ENCODE measurements at places on chromosomes 5 and 9.

DNA sequence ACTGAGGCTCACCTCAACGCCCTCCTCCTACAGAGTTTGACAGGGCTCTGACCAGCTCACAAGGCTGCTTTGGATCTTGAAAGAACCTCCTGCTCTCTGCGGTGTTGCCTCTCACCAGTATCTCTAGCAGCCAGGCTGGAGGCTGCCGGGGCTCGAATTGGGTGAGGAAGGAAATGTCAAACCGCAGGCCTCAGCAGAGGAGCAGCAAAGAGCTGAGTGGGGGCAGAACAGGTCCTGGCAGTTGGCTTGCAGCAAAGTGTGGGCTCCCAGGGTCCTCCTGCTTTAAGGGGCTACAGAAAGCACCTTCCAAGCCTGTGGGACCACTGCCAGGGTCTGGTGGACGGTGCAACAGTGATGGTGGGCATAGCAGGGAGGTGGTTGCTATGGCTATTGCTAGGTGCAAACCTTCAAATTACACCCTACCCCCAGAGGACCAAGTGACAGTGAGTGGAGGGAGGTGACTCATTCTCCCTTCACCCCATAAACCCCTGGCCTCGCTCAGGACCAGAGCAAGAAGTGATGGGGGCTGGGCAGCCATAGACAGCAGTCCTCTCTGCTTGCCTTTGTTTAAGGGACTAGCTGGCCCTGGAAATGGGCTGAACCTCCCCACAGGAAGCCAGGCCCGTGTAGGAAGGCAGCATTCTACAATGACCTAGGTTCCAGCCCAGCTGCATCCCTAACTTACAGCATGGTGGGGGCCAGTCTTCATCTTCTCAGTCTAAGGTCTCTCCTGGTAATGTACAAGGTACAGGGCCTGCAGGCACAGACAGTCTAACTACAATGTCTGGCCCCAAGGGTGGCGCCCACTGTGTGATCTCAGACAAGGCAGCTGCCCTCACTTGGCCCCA lies 18.7 kb downstream of the LCP2 start:
- DNase-seq = no peak

- DNase-seq = no peak
Observed at GRCh38 chr5:71816307-71816706, 97.2 kb downstream of the CARTPT start.

- no peak for DNase-seq
Observed at GRCh38 chr5:157279605-157280239, 13.8 kb downstream of the CYFIP2 start.

DNA sequence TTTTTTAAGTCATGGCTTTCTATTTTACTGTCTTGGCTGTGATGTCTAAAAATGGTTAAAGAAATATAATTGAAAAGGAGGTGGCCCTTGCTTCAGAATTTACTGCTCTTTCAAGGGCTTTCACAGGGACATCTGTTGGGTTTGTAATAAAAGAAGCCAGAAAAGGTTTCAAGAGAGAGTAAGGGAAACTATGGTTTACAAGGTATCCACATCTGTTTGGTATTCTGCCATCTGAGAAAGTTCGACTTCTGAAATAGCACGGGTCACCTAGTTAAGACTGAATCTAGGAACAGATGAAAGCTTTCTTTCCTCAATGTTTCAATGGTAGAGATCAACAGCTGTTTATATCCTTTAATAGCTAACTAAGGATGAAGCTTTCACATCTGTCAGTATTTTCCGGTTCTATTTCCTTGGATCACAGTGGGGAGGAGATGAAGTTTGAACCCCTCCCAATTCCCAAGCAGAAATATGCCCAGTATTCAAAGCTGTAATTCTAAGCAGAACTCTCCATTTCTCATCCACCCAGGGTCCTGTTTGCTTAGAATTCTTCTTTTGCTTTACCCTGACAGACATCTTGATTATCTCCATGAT lies 72.8 kb upstream of the IFNK start:
- no peak for DNase-seq

DNA sequence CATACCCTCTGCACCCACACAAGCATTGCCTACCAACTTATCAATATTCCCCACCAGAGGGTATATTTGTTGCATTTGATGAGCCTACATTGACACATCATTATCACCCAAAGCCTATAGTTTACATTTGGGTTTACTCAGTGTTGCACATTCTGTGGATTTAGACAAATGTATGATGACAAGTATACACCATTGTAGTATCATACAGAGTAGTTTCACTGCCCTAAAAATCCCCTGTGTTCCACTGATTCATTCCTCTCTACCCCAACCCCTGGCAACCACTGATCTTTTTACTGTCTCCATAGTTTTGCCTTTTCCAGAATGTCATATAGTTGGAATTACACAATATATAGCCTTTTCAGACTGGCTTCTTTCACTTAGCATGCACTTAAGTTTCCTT lies 85.7 kb upstream of the CPLX2 start:
- DNase-seq = no peak

DNA sequence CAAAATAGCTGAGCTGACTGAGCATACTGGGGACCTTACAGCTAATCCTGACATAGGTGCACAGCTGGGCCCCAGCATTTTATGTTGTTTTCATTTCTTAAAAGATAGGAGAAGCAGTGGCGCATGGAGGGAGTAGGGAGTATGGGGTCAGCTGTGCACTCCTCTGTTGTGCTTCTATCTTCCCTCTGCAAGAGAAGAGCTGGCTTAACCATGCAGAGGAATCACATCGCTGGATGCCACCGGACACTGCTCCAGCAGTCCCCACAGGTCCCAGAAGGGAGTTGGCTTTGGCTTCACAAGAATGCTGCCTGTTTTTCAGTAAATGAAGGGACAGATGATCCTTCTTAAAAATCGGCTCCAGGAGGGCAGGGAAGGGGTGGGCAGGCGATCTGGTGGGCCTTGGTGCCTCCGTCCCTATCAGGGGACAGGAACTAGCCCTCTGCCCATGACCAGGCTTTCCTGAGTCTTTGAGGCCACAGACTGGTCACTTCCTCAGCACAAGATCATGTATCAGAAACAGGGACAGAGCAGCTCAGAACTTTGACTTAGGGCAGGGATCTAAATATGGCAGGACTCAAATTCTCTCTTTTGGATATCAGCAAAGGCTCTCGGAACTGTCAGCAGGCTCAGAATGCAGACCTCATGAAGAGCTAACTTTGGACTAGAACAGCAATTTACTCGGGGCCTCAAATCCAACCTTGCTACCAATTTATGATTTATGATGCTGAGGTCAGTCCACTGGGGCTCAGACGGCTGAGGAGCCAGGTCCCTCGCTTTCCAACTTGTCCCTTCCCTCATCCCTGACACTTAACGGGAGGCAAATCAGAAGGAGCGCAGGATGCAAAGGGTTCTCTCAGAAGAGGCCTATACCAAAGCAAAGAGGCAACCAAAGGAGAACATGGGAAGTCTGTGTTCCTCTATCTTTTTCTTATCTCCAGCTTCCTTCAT lies 47.2 kb downstream of the MARCHF3 start:
- no peak for DNase-seq

GRCh38 chr5:72468606-72469005 lies 38.6 kb downstream of the ZNF366 start:
- DNase-seq = no peak

- DNase-seq = no peak
Observed at GRCh38 chr9:77038281-77039036, 19.0 kb downstream of the FOXB2 start.

- DNase-seq = no peak
Observed at GRCh38 chr5:127418974-127419682, 98.3 kb upstream of the PRRC1 start.

DNA sequence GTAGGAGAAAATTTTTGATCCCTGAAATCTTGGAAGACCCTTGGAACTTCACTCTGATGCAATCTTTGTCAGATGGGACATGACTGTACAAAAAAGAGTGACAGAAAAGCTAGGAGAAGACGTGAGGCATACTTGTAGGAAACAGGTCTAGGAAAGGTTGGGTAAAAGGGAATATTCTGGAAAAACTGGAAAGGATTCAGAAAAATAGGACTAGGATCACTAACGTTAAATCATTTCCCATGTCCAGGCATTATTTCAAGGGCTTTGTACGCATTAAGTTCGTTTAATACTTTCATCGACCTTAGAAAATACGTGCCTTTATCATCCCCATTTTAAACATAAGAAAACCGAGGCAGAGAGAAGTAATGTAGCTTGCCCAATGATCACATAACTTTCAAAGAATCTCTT lies 2.9 kb downstream of the ALDH1A1 start:
- no peak for DNase-seq
